ENCODE measurements at places on chromosomes 4 and X. TPM values are rescaled to one million over a fixed set of nuclear protein-coding genes. Genes with fewer than 3 reads are reported as not detected.

The CYSLTR1 gene
- not detected for total RNA-seq

The CCKAR gene
- not detected for total RNA-seq

The OCRL gene
- 13.8 TPM for total RNA-seq

The MEPE gene
- total RNA-seq: not detected

Data from airway epithelial cell (primary cell).